Activated naive CD8-positive, alpha-beta T cell treated with anti-CD3 and anti-CD28 coated beads for 36 hours (primary cell): ENCODE measurements at places on chromosomes 6 and 20. TPM values are rescaled to one million over a fixed set of nuclear protein-coding genes. Genes with fewer than 3 reads are reported as not detected.

Gene CLIC5
- 0.50 TPM for total RNA-seq

Gene C2
- 0.42 TPM for total RNA-seq

Gene HLA-DOA
- total RNA-seq: 9.8 TPM

Gene SLC52A3
- total RNA-seq: 0.08 TPM

Gene MOXD1
- not detected for total RNA-seq

Gene DYNLT2
- 2.0 TPM for total RNA-seq

Gene TREML2
- 8.9 TPM for total RNA-seq

Gene THBD
- not detected for total RNA-seq

Gene PTPRK
- total RNA-seq: 18.0 TPM

Gene ZC2HC1B
- not detected for total RNA-seq

Gene NFATC2
- total RNA-seq: 31.0 TPM

Gene ADGRF5
- not detected for total RNA-seq

Gene MAP7
- 0.78 TPM for total RNA-seq

Gene TFAP2B
- total RNA-seq: not detected

Gene PDYN
- not detected for total RNA-seq

Gene MAK
- 0.47 TPM for total RNA-seq

Gene UBD
- 2.3 TPM for total RNA-seq

Gene RNF182
- total RNA-seq: not detected

Gene PSMB8
- total RNA-seq: 385 TPM

Gene OPRL1
- total RNA-seq: 0.16 TPM

Gene HTR1E
- not detected for total RNA-seq

Gene PSORS1C1
- total RNA-seq: not detected

Gene C6orf141
- total RNA-seq: 0.33 TPM

Gene RIN2
- not detected for total RNA-seq

Gene GRM4
- total RNA-seq: 0.18 TPM

Gene SEMG1
- total RNA-seq: not detected

Gene CDSN
- total RNA-seq: not detected

Gene ARFGEF3
- total RNA-seq: 1.7 TPM

Gene LAMA4
- not detected for total RNA-seq

Gene KCNQ5
- total RNA-seq: 15.8 TPM

Gene ENPP4
- 8.6 TPM for total RNA-seq

Gene C6orf132
- 0.18 TPM for total RNA-seq

Gene CALHM4
- not detected for total RNA-seq

Gene PPIL6
- total RNA-seq: 0.64 TPM

Gene ARMH2
- not detected for total RNA-seq

Gene GSTA4
- total RNA-seq: 8.4 TPM

Gene NELFCD
- 84.1 TPM for total RNA-seq

Gene LPA
- total RNA-seq: not detected

Gene CBLN4
- total RNA-seq: not detected

Gene SLC22A3
- not detected for total RNA-seq

Gene PRR18
- 0.08 TPM for total RNA-seq

Gene THBS2
- not detected for total RNA-seq

Gene ADGRF1
- total RNA-seq: not detected

Gene NRSN1
- total RNA-seq: not detected

Gene DYNLT1
- 70.9 TPM for total RNA-seq

Gene BLTP3A
- 19.6 TPM for total RNA-seq

Gene ADGB
- total RNA-seq: not detected

Gene MATN4
- total RNA-seq: 0.64 TPM

Gene HSPA12B
- not detected for total RNA-seq

Gene SPEF1
- total RNA-seq: 0.23 TPM

Gene GFOD1
- total RNA-seq: 12.8 TPM

Gene IL17F
- not detected for total RNA-seq

Gene VSTM2L
- not detected for total RNA-seq

Gene CDH26
- total RNA-seq: 0.66 TPM
